Naive thymus-derived CD8-positive, alpha-beta T cell (primary cell): ENCODE measurements at places on chromosomes 3 and 15. TPM values are rescaled to one million over a fixed set of nuclear protein-coding genes. Genes with fewer than 3 reads are reported as not detected.
A peak's percentile ranks its signal among the peaks of the same experiment; 100 is the strongest.

DNA sequence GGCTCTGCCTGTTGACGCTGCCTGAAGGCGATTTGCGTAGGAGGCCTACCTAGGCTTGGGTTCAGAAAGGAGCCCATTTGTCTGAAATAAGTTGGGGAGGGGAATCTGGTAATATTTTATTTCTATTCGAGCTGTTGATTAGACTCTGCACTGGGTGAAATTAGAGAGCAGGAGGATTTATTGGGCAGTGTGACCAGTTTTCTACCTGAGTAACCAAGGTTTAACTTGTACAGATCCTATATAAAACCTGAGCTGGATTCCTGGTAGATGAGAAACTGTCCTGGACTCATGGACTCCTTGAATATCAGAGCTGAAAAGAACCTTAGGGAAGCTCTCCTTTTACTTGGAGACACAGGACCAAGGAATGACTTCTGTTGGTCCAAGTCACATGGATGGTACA, 19.6 kb upstream of the GPR156 start:
- H3K4me3 ChIP-seq, result no peak overlapping the region
- no peaks in the 10 kb centered on the region for H3K36me3 ChIP-seq
- peaks cover 8% of the 10 kb centered on the region for H3K27me3 ChIP-seq
- no peak for DNase-seq

DNA sequence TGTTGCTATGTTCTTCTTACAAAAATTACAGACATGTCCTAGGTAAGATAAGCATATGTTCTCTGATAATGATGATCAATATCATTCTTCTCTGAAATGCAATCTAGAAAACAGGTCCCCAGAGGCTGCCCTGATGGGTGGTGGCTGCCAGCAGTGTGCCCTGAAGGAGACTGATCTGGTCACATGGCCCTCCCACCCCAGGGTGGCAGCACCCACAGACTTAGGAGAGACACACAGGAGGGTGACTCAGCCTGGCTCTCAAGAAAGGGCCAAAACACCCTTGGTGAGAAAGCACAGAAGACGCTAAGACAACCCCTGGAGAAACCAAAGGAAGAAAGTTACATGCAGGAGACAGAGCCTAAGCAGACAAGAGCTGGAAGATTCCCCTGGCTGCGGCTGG, 203.7 kb downstream of the TJP1 start:
- H3K4me1 ChIP-seq, result no peaks in the 10 kb centered on the region
- DNase-seq, result no peak
- no peak overlapping the region for H3K4me3 ChIP-seq
- no peaks in the 10 kb centered on the region for H3K36me3 ChIP-seq
- peaks cover 43% of the 10 kb centered on the region for H3K27me3 ChIP-seq
- H3K27ac ChIP-seq, result no peak overlapping the region

- no peak for DNase-seq
- peaks cover 88% of the 10 kb centered on the region for H3K27me3 ChIP-seq
- peaks cover 23% of the 10 kb centered on the region for H3K4me1 ChIP-seq
- H3K36me3 ChIP-seq, result no peaks in the 10 kb centered on the region
- no peak overlapping the region for H3K4me3 ChIP-seq
Measured at GRCh38 chr15:74132681-74133651, 2.6 kb downstream of the ISLR2 start.

DNA sequence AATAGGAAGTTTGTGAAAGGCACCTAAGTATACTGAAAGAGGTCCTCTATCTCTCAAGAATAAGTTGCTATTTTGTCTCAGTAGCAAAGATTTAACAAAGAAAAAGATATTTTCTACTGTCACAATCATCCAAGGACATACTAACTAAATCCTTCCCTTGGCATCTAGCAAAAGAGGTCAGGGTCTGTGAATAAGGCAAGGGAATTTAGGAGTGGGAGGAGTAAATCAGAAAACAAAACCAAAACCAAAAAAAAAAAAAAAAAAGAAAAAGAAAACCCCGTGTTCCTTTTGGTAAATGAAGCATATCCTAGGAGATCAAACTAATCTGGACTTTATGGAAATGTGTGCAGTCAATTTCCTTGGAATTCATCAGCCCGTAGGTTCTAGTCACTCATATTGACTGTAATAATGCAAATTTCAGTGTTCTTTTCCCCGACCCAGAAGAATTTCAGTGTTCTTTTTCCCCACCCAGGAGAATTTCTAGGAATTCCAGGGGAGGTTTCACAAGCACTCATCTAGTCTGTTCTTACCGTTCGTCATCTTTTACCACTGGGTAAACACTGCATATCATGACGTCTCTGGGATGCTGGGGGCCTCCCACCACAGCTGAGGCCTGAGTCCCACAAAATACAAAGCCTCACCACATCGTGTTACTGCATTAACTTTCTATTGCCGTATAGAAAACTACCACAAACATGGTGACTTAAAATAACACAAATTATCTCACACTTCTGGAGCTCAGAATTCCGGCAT, 113.8 kb upstream of the CCDC54 start:
- no peak for DNase-seq
- H3K27ac ChIP-seq, result no peak overlapping the region
- H3K4me1 ChIP-seq, result no peaks in the 10 kb centered on the region
- H3K36me3 ChIP-seq, result no peaks in the 10 kb centered on the region
- no peak overlapping the region for H3K4me3 ChIP-seq

GRCh38 chr3:71168121-71168721, 415.3 kb downstream of the FOXP1 start:
- no peaks in the 10 kb centered on the region for H3K27me3 ChIP-seq
- H3K36me3 ChIP-seq, result peaks cover 93% of the 10 kb centered on the region
- H3K4me3 ChIP-seq, result no peak overlapping the region
- H3K4me1 ChIP-seq, result peaks cover 68% of the 10 kb centered on the region
- H3K27ac ChIP-seq, result peak overlapping the region; percentile 22

- no peaks in the 10 kb centered on the region for H3K36me3 ChIP-seq
- peak; percentile 31 for DNase-seq
- no peaks in the 10 kb centered on the region for H3K27me3 ChIP-seq
- H3K4me3 ChIP-seq, result no peak overlapping the region
- H3K27ac ChIP-seq, result no peak overlapping the region
- no peaks in the 10 kb centered on the region for H3K4me1 ChIP-seq
Measured at GRCh38 chr3:16048435-16049318, 125.8 kb upstream of the GALNT15 start.

- H3K36me3 ChIP-seq, result no peaks in the 10 kb centered on the region
- peaks cover 5% of the 10 kb centered on the region for H3K27me3 ChIP-seq
- H3K27ac ChIP-seq, result no peak overlapping the region
Measured at GRCh38 chr3:55164876-55165275, 237.0 kb upstream of the LRTM1 start.

DNA sequence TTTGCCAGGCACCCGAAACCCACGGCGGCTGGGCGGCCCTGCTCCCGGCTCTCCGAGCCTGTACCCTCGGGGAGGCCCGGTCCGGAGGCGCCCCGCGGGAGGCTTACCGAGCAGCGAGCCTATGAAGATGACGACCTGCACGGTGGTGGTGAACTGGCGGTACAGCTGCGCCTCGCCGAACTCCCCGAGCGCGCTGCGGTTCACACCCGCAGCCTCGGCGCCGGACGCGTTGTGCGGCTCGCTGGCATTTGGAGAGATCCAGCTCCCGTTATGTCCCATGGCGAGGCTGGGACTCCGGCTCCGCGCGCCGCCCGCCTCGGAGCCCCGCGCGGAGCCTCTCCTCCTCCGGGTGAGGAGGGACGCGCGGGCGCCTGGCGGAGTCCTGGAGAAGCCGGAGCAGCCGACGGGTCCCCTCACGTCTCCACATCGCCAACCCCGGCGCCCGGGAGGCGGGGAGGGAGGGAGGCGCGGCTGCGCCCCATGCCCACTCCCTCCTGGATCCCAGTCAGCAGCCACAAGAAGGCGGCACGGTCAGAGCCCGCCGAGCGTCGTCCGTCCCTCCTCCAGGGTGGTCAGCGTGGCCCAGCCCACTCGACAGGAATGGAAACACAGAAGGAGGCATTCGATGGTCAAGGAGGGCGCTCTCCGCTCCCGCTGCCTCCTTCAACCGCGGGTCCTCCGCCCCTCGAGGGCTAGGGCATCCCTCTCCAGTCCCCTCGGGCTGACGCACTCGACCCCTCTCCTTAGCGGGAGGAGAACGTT, at the start of gene GPR176:
GPR176 (minus strand) TSS at position 519 of the 762 bp plus-strand sequence; CDS start at position 279, 240 bp downstream.
- peak within 1 kb of the TSS; percentile 85 for H3K27ac ChIP-seq
- peak; percentile 32 for DNase-seq
- H3K27me3 ChIP-seq, result peaks cover 17% of the 10 kb centered on the region
- H3K4me3 ChIP-seq, result peak within 1 kb of the TSS; percentile 79

DNA sequence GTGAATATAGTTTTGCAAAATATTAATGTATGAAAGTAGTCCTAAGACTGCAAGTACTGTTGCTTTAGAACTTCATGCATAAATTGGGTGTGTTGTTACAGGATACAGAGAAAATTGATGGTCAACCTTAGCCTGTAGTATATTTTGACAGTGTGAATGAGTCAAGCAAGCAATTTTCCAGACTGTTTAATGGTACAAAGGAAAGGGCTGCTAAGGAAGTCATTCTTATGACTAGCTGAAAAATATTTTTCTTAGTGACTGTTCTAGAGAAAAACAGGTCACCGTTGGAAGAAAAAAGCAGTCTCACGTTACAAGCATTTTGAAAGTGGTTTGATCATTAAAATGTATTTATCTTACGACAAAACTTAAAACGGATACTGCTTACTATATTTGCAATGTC, 49.2 kb downstream of the MBNL1 start:
- H3K27ac ChIP-seq, result no peak overlapping the region
- peaks cover 67% of the 10 kb centered on the region for H3K36me3 ChIP-seq
- H3K27me3 ChIP-seq, result no peaks in the 10 kb centered on the region
- no peak for DNase-seq

DNA sequence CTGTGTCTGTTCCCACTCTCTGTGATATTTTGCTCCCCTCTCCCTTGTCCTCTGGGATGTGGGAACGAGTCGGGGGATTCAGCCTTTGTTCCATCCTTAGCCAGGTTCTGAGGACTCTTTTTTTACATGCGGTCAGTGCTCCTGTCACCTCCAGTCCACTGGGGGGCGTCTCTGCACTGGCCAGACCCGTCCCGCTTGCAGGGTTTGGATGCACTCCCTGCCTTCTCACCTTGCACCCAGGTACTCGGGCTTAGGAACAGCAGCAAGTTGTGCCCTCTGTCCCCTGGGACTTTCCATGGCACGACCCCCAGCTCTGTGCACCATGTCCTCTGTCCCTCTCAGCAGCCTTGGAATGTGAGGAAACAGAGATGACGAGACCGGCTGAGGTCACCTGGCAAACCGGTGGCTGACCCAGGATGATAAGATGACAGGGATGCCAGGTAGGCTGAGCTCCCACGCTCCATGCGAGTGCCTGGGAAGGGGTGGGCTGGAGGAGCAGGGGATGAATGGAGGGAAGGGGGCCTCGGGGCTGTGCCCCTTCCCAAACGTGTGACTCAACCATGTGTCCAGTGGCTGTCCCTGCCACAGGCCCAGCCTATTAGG, 27.3 kb upstream of the FGD5 start:
- DNase-seq, result peak; percentile 6
- H3K27me3 ChIP-seq, result peaks cover 18% of the 10 kb centered on the region
- no peak overlapping the region for H3K27ac ChIP-seq

GRCh38 chr15:67080118-67080899, 14.9 kb downstream of the SMAD3 start:
- DNase-seq, result no peak
- H3K4me1 ChIP-seq, result peaks cover 29% of the 10 kb centered on the region
- no peaks in the 10 kb centered on the region for H3K36me3 ChIP-seq
- no peak overlapping the region for H3K27ac ChIP-seq
- H3K27me3 ChIP-seq, result no peaks in the 10 kb centered on the region
- peak overlapping the region; percentile 73 for H3K4me3 ChIP-seq

DNA sequence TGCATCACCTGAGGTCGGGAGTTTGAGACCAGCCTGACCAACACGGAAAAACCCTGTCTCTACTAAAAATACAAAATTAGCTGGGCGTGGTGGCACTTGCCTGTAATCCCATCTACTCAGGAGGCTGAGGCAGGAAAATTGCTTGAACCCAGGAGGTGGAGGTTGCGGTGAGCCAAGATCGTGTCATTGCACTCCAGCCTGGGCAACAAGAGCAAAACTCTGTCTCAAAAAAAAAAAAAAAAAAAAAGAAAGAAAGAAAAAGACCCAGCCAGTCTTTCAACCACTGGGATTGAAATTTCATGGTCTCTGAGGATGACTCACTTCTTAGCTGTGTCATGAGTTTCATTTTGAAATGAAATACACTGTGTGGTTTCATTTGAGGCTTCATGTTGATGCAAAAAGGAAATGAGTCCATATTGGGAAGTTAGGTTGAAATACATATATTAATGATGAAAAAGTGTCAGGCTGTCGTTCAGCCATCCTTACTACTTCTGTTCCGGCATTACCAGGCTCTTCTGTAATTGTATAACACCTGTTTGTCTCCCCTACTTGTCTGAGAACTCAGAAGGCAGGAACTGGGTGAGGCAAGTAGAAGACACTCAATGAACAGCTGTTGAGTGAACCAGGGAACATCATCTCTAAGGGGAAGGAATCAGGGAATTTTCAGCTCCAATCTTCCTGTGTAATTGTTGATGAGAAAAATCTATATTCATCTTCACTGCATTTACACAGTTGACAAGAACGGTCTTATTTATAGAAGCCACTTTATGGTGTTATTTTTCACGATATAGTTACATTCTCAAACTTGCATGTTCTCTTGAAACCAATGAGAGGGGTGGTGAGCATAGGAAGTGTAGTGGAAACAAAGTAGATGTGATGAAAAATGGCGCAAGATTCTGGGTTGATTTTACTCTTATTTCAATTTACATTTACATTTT, 87.4 kb downstream of the NFKBIZ start:
- H3K27ac ChIP-seq, result peak overlapping the region; percentile 76
- peaks cover 16% of the 10 kb centered on the region for H3K4me1 ChIP-seq
- no peaks in the 10 kb centered on the region for H3K27me3 ChIP-seq
- no peaks in the 10 kb centered on the region for H3K36me3 ChIP-seq
- DNase-seq, result no peak

DNA sequence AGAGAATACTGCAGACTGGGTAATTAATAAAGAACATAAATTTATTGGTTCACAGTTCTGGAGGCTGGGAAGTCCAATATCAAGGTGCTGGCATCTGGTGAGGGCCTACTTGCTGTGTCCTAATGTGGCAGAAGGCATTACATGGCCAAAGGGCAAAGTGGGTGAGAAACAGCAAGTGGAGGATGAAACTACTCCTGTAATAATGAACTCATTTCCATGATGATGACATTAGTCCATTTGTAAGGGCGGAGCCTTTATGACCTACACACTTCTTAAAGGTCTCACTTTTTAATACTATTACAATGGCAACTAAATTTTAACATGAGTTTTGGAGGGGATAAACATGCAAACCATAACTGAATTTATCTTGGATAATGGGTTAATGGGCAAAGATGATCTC, 139.6 kb upstream of the SGO1 start:
- no peaks in the 10 kb centered on the region for H3K36me3 ChIP-seq
- DNase-seq, result no peak
- no peak overlapping the region for H3K27ac ChIP-seq
- H3K4me1 ChIP-seq, result no peaks in the 10 kb centered on the region

EXD1 gene
- not detected for total RNA-seq

WNT7A gene
- 9.6 TPM for total RNA-seq

LRRC49 gene
- not detected for total RNA-seq

ANKRD34C gene
- total RNA-seq, result not detected

CCR1 gene
- 0.55 TPM for total RNA-seq

MST1 gene
- total RNA-seq, result 13.3 TPM

LRRN1 gene
- total RNA-seq, result 6.9 TPM

CAV3 gene
- not detected for total RNA-seq

AADAC gene
- total RNA-seq, result not detected

SLC9C1 gene
- not detected for total RNA-seq
